ENCODE measurements at places on chromosomes 13 and 19.

DNA sequence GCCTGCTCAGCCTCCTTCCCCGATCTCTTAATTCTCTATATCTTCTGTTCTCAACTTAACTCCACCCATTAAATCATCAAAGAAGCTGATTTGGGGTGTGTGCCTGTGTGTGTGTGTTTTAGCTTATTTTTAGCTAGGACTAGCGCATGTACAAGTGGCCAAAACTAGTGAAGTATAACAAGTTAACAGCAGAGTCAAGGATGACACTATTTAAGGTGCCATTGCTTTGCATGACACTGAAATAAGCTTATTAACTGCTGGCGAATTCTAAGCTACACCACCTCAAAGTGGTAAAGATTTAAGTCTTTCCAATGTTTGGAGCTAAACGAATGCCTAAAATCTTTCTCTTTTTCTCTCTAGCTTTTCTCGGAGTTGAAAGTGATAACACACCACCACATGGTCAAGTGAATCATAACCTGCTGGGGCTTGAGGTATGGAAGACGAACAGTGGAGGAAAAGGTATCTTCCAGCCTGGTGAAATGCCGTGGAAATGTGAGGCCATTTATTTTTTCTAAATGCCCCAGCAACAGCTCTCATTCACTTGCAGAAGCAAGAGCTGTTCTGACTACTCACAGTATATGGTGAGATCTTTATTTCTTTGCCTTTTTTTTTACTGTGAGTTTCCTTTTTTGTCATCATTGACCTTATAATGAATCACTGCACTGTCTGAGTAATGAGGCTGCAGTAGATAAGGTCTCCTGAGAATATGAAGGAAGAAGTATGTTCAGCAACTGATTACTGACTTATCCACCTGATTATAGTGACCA lies 570.3 kb downstream of the PCDH9 start:
- DNase-seq, result no peak

GRCh38 chr13:97627566-97627965 lies 193.6 kb downstream of the RAP2A start:
- no peak for DNase-seq

GRCh38 chr13:51681037-51681678 lies 96.9 kb downstream of the WDFY2 start:
- peak; percentile 5 for DNase-seq

GRCh38 chr13:73334445-73334844 lies 275.6 kb downstream of the KLF5 start:
- DNase-seq, result no peak

DNA sequence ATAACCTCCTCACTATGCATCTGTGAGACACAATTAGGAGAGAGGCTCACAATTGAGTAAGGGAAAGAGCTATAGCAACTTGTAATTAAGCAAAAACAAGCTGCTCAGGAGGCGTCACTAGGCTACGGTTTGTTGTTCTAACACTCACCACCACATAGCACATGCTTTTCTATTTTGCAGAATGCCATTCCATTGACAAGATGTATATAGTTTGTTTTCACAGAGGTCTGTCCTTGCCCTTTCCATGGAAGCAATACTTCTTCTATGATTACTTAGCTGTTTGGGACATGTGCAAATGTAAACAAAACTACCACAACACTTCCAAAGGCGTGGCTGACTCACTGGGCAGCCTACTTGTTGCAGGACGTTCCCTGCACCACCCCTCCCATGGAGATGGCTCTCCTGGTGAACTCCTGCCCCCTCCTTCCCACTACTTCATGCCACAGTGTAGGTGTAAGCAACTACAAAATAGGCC lies 33.9 kb upstream of the FAM216B start:
- no peak for DNase-seq

DNA sequence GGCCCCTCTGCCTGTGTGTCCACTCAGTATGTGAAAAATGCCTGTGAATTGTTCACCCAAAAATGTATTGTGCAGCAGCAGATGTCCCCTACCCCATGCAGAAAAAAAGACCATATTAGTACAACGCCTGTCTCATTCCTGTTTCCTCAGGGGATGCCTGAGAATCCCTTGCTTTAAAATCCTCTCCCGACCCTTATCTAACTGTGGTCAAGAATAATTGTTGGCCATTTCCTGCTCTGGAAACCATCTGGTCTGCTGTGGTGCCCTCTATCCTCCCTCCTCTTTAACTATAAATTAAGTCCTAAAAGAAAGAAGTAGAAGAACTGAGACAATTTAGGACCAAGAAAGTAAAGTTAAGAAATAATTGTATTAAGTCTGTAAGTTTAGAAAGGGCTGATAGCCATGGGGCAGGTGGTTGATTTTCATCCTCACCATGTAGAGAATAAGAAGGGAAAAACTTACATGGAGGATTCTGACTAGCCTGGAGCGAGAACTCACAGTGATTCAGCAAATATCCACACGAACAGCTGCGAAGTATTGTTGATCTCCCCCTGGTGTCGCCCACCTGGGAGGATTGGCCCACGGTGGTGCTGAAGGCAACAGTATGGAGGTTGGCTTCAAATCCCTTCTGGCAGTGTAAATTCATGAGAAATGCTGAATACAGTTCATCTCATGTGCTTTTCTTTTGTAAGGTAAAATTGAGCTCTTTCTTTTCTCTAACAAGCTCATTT lies 85.6 kb downstream of the COL4A2 start:
- DNase-seq, result no peak

GRCh38 chr19:15418231-15418578 lies 583 bp downstream of the AKAP8L start:
- no peak for DNase-seq

DNA sequence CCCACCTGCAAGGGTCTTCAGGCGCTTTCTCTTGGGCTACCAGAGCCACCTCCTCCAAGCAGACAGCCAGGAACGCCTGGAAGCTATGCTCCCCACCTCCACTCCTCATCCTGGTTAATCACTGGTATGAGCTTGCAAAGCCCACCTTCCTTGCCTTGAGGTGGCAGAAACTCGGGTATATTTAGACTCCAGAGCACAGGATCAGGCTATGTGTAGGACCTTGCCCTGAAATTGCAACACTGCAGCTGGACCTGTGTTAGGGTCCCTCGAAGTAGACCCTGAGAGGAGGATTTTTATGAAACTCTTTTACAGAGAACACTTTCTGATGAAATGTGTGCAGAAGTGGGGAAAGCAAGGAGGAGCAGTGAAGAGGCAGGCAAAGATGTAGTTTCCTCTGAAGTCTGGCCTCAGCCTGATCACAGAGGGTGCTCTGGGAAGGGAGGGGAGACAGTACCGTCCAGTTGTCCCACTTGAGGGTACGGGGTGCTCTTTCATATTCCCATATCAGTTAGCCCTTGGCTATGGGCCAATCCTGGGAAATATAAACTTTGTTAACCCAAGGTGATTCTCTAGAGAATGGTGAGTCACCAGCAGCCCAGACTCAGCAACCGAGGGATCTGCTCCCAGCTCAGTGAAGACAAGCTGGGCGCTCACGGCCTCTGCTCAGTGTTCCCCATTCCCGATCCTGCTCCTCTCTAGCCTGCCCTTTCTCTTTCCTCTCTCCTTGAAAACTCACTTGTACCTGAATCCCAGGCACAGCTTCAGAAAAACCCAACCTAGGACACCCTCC lies 157.9 kb downstream of the UQCRFS1 start:
- no peak for DNase-seq

DNA sequence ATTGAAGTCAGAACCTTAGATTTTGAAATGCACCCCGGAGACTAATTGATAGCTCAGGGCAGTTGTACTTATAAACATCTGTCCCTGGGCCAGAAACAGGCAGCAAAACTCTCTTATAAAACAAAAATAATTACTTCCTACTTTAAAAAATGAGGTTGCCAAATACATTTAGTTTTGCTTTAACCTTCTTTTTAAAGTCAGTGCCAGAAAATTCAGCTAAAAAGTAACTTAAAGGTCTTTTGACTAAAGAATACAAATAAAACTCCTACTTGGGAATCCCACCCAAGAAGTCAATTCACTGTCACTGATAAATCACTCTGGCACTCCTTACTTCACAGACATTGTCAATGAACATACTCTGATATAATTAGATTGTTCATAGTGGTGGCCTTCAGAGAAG lies 60.7 kb downstream of the DOCK9 start:
- no peak for DNase-seq

GRCh38 chr19:48714759-48715675 lies 4.5 kb downstream of the MAMSTR start:
- DNase-seq, result no peak

GRCh38 chr19:10085641-10086590 lies at the start of gene SHFL:
SHFL (plus strand) TSS chr19:10086317; CDS start chr19:10086428, 111 bp downstream.
- peak; percentile 87 for DNase-seq

- no peak for DNase-seq
Measured at GRCh38 chr13:40809471-40809870, 20.1 kb downstream of the SLC25A15 start.
